Stimulated activated CD4-positive, alpha-beta T cell treated with anti-CD3 and anti-CD28 coated beads, Interleukin-2, amount 100 ng/mL, for 48 hours (primary cell): ENCODE measurements at places on chromosomes 3 and 15.
A peak's percentile ranks its signal among the peaks of the same experiment; 100 is the strongest.

- no peak for DNase-seq
These were observed 1077.5 kb downstream of the TBL1XR1 start for GRCh38 chr3:176119826-176120225.

GRCh38 chr15:76345583-76345879 is 9.0 kb downstream of the ISL2 start:
- DNase-seq = no peak

- DNase-seq = no peak
These were observed 34.3 kb upstream of the CD47 start for GRCh38 chr3:108125153-108125543.

DNA sequence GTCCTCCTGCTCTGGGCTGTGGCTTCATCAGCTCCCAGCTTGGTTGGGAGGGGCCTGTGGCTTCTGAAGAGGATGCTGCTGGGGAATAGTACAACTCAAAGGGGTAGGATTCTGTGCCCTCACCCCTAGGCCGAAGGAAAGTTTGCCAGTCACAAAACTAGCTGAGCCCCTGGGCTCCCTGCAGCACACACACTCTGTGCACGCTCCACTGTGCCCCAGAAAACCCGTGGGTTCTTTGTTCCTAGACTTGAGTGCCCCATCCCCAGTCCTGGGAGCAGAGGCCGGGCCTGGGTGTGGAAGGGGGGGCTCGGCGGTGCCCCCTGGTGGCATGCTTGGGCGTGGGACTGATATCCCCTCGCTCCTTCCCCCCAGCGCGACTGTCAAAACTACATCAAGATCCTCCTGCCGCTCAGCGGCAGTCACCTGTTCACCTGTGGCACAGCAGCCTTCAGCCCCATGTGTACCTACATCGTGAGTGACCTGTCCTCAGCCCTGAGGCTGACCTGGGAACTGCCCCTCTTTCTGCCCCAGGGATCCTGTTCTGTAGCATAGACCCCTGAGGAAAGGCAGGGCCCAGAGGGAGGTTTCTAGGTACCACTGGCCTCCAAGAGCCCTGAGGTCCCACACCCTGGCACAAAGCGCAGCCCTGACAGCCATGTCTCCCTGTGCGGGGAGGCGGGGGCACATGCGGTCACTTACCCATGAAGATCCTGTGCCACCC is 14.2 kb downstream of the CIB1 start:
- DNase-seq = peak; percentile 61

DNA sequence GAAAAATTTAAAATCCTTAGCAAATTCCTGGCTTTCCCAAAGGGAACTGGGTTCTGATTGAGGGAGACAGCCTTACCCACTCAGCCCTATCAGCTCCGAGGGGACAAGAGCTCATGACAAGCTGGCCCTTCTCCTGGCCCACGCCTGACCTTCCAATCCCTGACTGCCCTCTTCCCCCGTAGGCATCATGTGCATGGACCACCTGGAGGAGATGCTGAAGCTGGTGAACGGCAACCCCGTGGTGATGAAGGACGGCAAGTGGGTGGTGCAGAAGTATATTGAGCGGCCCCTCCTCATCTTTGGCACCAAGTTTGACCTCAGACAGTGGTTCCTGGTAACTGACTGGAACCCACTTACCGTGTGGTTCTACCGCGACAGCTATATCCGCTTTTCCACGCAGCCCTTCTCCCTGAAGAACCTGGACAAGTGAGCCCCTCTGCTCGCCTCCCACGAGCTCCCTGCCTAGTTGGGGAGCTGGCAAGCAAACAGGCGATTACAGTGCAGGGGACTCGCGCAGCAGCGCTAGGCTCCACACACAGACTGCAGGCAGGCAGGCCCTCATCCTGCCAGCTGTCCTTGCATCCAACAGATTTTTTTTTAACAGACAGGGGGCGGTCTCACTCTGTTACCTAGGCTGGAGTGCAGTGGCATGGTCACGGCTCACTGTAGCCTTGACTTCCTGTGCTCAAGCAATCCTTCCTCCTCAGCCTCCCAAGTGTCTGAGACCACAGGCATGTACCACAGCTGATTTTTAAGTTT is 16.8 kb downstream of the RPUSD3 start:
- DNase-seq = peak; percentile 23

DNA sequence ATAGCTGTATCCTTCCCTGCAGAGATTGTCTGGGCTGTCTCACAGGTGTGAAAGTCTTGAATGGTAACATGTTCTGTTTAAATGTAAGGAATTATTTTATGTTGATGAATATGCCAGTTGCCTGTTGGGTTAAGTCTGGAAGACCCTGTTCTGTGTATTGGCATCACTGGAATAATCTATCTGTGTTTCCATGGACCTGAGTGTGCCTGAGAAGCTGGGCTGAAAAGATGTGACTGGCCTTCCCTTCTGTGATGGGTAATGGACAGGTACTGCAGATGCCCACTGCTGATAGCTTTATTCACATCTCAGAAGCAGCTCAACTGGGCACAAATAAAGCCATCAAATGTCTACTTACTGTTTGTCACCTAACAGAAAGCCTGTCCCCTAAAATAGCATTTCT is 196.3 kb downstream of the FNDC3B start:
- DNase-seq = no peak

DNA sequence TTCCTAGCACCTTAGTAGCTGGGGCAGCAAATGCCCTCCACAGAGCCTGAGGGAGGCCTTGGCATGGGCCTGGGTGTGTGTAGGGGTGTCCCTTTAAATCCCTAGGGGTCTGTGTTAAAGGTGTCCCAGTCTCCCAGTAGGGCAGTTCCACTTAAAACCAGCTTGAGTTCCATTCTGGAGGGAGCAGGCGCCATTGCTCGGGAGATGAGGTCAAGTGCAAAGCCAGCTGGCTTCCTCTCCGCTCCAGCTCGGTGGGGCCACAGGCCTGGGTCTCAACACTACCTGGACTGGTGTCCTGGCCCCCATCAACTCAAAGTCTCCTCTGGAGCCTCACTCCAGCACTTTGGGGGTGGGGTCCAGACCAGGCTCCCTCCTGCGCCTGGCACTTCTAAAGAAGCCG is 25.2 kb downstream of the FEM1B start:
- no peak for DNase-seq

DNA sequence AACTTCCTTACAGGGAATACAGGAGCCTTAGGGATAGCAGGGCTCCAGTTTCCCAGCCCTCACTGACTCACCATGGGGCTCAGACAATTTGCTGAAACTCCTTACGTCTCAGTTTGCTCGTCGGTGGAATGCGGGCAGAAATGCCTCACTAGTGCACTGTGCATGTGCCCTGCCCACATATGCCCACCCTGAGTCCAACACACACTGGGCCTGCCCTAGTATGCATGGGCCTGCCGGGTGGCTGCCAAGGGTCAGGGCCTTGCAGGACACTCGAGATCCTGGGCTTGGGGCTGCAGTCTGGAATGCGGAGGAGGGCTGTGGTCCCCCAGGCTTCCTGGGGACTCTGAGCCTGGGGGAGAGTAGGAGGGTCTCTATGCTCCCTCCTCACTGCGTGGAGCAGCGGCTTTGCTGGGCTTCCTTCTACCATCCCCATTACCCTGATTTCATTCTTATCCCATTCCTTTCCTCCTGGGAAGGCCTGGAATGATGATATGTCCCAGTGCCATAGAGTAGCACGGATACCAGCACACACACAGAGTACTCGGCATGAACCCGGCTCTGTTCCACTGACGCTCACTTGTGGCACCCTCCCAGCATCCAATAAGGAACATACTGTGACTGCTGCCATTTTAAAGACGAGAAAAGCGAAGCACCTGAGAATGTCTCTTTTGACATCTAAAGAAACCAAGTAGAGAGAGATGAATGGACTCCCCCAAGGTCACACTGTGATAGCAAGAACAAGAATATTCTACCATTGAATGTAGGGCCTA is 124.2 kb downstream of the ASB7 start:
- DNase-seq = no peak

DNA sequence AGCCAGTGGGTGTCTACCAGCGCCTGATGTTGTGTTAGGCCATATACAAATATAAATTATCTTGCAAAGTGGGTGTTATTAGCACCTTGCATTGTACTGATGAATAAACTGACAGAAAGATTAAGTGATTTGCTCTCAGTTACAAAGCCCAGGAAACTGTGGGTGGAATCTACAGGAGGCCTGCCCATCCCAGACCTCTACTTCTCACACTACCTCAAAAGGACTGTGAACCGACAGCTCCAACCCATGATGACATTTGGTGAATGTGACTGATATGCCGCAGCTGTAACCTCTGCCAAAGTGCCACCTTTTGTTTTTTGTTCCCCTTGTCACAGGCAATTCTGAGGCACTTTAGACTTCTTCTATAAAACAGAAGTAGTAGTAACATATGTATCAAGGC is 43.7 kb upstream of the KCNMB2 start:
- DNase-seq = no peak

DNA sequence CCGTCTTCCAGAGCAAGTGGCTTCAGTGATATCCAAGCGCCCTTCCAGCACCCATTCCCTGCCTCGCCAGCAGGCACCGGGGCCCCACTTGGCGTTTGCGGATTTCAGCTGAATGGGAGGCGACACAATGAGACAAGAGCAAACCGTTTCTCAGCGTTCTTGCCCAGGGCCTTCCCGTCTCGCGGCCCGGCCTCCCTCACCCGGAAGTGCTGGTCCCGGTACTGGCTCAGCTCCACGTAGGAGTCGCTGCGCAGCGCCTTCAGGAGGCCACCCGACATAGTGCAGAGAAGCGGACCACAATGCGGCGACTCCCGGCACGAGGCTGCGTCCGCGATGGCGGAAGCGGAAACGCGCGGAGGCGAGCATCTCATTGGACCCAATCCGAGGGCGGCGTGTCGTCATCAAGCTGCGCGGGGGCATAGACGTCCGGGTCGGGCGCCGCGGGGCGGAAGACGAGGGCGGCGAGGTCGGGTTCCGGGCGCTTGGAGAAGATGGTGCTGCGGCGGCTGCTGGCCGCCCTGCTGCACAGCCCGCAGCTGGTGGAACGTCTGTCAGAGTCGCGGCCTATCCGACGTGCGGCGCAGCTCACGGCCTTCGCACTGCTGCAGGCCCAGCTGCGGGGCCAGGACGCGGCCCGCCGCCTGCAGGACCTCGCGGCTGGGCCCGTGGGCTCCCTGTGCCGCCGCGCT is at the start of gene NCBP2:
Gene NCBP2 (minus strand): TSS at position 303 of the 689 bp plus-strand sequence. CDS start 25 bp downstream, at position 278.
- peak; percentile 100 for DNase-seq

DNA sequence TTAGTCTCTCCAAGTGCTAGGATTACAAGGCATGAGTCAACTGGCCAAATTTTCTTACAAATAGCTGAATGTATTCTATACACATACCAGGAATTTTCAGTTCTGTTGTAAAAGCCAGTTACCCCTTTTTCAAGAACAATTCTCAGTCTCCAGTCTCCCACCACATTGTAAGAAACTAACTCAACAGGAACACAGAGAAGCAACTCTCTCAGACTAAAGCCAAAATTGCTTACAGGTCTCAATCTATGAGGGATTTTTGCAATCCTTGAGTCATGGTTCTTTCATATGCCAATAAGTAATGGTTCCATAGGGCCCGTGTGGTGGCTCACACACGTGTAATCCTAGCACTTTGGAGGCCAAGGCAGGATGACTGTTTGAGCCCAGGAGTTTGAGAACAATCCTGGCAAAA is 8.5 kb downstream of the IP6K2 start:
- no peak for DNase-seq

GRCh38 chr3:157156837-157157635 is 2.9 kb downstream of the CCNL1 start:
- no peak for DNase-seq

DNA sequence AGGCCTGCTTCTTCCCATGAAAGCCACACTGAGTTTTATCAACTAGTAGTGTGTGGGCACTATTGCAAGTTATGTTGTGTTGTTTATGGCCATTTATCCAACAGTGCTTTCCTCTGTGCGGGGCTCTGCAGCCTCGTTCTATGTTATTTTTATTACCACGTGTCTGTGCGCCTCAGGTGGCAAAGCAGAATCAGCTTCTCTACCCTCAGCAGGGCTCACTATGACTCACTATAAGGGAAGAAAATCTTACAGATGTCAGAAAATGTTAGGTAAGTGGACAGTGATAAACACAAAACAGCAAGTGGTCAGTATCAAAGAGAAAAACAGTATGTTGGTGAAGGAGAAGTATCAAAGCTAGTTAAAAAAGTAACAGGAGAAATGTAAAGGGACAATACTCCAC is 61.4 kb downstream of the MOBP start:
- no peak for DNase-seq

GRCh38 chr3:36459177-36459576 is 78.9 kb downstream of the STAC start:
- no peak for DNase-seq

DNA sequence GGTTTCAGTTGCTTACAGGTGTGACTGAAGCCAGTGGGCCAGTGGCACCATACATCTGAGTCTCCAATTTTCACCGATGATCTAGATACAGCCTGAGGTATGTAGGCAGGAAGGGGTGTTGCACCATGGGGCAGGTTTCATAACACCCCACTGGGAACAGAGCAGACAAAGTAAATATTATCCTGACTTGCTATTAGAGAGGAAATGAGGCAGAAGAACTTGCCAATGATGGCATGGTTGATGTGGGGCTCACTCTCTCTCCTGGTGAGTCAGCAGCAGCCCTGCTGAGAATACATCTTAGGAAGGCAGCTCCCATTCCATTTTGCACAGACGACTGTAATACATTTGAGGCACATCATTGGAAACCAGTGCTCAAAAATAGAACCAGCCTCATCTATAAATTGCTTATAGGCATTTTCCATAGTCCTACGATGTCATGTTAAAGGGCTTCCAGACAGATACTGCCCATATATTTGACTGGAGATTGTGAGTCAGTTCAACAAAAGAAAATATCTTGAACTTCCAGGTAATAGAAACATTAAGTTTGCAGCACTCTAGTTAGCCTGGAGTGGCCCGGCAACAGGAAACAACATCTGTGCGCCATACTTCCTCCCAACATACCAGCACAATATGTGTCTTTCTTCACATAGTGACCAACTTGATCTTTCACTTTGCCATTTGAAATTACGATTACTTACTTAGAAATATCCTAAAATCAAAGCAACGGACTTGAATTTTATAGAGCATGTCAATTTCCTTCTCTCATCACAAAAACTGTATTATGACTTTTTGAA is 175.5 kb downstream of the NECTIN3 start:
- DNase-seq = no peak

DNA sequence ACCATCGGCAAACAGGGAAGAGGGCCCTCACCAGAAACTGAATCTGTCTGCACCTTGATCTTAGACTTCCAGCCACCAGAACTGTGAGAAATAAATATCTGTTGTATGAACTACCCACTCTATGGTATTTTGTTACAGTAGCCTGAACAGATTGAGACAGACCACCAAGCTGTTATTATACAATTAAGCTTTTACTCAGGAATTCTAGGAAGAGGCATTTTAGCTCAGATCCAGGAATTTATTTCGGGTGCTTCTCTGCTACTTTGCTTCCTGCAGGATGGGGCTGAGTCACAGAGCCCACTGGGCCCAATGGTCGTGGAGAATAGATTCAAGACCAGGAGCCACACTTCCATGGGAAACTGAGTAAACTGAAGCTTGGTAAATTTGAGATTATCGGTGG is 145.5 kb upstream of the PFN2 start:
- DNase-seq = no peak

DNA sequence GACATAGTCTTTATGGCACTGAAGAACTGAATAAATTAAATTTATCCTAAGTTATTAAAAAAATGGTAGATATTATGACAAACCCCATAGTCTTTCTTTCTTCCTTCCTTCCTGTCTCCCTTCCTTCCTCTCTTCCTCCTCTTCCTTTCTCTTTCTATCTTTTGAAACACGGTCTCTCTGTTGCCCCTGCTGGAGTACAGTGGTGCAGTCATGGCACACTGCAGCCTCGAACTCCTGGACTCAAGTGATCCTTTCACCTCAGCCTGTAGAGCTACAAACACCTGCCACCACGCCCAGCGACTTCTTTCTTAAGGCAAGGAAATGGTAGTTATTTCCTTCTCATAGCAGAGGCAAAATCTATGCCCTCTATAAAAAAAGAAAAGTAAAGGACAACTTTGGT is 354.6 kb downstream of the GAP43 start:
- DNase-seq = no peak
